ENCODE measurements at places on chromosomes 12 and 14.

GRCh38 chr12:2265461-2266167, 212.8 kb downstream of the CACNA1C start:
- no peak for DNase-seq

GRCh38 chr14:94313991-94314655, 9.0 kb downstream of the SERPINA6 start:
- no peak for DNase-seq

GRCh38 chr12:97335115-97335514, 127.5 kb upstream of the RMST start:
- no peak for DNase-seq

DNA sequence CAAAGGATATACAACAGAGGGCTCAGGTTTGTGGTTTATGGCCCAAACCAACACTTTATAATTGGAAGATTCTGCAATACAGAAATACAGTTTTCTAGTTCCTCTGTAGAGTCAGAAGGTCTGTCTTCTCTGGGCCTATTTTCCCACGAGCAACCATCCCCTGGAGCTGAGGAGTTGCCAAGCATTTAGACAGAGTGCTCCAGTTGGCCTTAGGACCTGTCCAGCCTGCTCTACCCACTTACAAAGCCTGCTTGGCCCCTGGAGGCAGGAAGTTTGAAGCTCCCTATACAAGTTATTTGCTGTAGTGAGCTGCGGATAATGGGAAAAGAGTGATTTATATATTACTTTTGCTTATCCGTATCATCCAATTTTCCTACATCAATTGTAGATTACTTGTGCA, 60.8 kb upstream of the HSPB8 start:
- no peak for DNase-seq

- DNase-seq = no peak
These were observed 71.5 kb upstream of the DAAM1 start for GRCh38 chr14:59116984-59117415.

GRCh38 chr12:125944446-125944845, 879.2 kb downstream of the AACS start:
- DNase-seq = no peak
